Spinal cord (tissue), 10 donors: ENCODE measurements at places on chromosomes 13 and 19. TPM values are rescaled to one million over a fixed set of nuclear protein-coding genes. Genes with fewer than 3 reads are reported as not detected.

The COX7A1 gene
- 5.8 TPM for total RNA-seq

The FCAR gene
- not detected for total RNA-seq

The FAAP24 gene
- total RNA-seq, result 1.7 TPM

The IGFL4 gene
- 1.6 TPM for total RNA-seq

The FPR1 gene
- total RNA-seq, result 19.4 TPM
